ENCODE measurements at places on chromosomes 1 and 21.
A peak's percentile ranks its signal among the peaks of the same experiment; 100 is the strongest.

- H3K4me3 ChIP-seq, result peak within 1 kb of the TSS; percentile 38
- peaks cover 24% of the 10 kb centered on the region for H3K27me3 ChIP-seq
- H3K4me1 ChIP-seq, result peaks cover 31% of the 10 kb centered on the region
Measured at GRCh38 chr1:204359474-204360255, at the start of gene PLEKHA6. Gene PLEKHA6, minus strand, starts transcription at chr1:204359929. Its CDS starts 86,202 bp downstream, at chr1:204273727.

DNA sequence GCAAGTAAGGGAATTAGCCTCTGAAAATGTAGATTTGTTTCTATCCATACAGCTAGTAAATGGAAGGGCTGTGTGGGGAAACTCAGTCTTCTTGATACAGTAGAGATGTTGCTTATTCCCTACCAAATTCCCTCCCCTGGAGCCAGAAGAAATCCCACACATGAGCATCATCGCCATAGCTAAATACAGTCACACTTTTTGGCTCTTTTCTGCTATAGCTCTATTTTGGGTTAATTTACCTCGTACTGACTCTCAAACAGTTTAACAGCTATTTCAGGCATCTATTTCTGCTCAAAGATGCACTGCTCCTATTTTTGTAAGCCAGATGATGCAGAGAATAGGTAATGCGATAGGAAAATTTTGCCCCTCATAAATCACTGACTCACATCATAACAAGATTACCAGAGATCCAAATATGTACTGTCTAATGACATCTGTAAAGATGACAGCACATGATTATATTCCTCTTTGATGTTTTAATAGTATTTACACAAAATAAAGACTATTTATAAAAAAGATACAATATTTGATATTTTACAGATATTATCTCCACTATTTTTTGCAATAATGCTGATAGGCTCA, 58.6 kb downstream of the XCL1 start:
- H3K4me1 ChIP-seq, result no peaks in the 10 kb centered on the region
- DNase-seq, result no peak
- no peak overlapping the region for H3K27ac ChIP-seq
- no peak overlapping the region for H3K4me3 ChIP-seq
- no peaks in the 10 kb centered on the region for H3K36me3 ChIP-seq
- no peaks in the 10 kb centered on the region for H3K27me3 ChIP-seq

- no peaks in the 10 kb centered on the region for H3K4me1 ChIP-seq
- H3K27ac ChIP-seq, result no peak overlapping the region
- no peaks in the 10 kb centered on the region for H3K27me3 ChIP-seq
- no peak for DNase-seq
Measured at GRCh38 chr1:55074455-55074854, 35.1 kb downstream of the PCSK9 start.

GRCh38 chr21:32426066-32426465, 13.6 kb downstream of the EVA1C start:
- no peak overlapping the region for H3K4me3 ChIP-seq
- H3K4me1 ChIP-seq, result no peaks in the 10 kb centered on the region
- no peak overlapping the region for H3K27ac ChIP-seq
- DNase-seq, result no peak

- no peaks in the 10 kb centered on the region for H3K4me1 ChIP-seq
- H3K4me3 ChIP-seq, result no peak overlapping the region
- H3K36me3 ChIP-seq, result no peaks in the 10 kb centered on the region
Measured at GRCh38 chr1:6303397-6304012, 42.6 kb upstream of the GPR153 start.

All from neural progenitor cell (in vitro differentiated cells).